ENCODE measurements at places on chromosomes 7 and 10.

DNA sequence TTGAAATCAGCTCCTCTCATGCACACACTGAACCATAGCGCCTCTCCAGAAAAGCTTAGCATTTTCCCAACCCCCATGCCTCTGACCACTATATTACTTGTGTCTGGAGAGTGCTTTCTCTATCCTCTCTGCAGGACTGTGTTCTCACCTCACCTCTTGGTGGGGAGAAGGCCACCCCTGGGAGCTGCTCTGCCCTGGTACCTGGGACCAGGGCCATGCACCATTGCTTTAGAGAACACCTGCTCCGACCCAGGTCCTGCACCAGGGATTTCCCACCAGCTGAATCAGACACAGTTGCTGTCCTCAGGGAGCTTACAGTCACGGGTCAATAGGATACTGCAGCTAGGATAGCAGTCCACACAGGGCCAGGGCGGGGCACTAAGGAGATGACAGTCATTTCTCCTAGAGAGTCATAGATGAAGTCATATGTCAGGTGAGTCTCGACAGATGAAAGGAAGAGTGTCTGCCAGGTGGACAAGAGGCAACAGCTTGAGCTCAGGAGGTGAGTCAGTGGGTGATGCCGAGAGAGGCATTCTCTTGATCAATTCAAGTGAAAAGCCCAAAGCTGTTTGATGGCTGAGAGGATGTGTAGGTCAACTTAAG, 619 bp upstream of the LMTK2 start:
- DNase-seq, result no peak

GRCh38 chr10:48608279-48608681, 3.4 kb upstream of the ARHGAP22 start:
- DNase-seq, result peak; percentile 74

DNA sequence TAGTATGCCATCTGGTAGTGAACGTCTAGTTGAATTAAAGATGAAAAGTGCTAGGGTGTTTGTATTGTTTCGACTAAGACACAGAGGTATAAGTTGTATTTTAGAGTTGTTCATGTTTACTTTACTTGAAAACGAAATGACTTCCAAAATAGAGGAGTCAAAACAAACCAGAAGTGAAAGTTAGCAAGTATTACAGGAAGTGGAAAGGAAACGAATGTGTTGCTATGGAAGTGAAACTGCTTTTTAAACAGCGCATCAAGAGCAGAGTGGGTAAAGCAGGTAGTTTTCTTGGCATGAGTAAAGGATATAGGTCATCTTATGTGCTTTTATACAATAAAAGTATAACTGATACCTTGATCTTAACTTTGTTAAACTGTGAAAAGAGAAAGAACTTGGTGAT, 20.0 kb upstream of the GALNTL5 start:
- DNase-seq, result peak; percentile 82

GRCh38 chr10:63227207-63227895, 94.2 kb downstream of the NRBF2 start:
- DNase-seq, result no peak

DNA sequence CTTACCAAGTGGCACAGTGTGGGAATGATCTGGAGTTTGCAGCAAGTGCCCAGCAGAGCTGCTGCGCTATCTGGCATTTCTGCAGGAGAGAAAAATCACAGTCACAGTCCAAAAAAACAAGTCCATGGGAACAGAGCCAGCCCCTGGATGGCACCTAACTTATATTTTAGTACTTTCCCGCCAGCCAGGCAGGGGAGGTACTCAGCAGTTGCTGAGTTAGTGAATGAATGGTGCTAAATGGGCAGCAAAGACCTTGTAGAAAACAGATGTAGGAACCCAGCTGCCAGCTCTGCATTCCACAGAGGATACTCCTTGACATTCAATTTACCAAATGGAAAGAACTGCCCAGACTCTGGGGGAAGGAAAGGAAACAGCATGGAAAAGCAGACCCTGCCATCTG, 54.5 kb downstream of the GSDME start:
- no peak for DNase-seq

- no peak for DNase-seq
These were observed 529.5 kb upstream of the FZD8 start for GRCh38 chr10:36171556-36171952.

- DNase-seq, result no peak
These were observed 23.4 kb upstream of the AKR1C3 start for GRCh38 chr10:5070648-5071410.

DNA sequence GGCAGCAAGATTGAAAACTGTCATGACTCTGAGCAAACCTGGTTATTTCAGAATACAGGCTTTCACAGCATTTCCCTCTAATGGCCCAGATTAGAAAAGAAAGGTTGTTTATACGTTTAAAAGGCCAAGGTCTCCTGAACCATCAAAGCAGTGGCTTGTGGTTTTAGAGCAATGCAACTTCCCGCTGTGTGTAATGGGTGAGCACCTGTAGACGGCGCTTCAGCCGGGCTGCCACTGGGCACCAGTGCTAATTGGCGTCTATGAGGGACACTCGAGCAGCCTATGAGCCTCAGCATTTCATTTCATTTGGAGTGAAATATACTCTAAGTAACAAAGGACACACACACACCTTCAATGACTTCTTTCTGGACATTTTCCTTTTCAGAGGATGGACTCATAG, 671.0 kb upstream of the FZD8 start:
- no peak for DNase-seq

DNA sequence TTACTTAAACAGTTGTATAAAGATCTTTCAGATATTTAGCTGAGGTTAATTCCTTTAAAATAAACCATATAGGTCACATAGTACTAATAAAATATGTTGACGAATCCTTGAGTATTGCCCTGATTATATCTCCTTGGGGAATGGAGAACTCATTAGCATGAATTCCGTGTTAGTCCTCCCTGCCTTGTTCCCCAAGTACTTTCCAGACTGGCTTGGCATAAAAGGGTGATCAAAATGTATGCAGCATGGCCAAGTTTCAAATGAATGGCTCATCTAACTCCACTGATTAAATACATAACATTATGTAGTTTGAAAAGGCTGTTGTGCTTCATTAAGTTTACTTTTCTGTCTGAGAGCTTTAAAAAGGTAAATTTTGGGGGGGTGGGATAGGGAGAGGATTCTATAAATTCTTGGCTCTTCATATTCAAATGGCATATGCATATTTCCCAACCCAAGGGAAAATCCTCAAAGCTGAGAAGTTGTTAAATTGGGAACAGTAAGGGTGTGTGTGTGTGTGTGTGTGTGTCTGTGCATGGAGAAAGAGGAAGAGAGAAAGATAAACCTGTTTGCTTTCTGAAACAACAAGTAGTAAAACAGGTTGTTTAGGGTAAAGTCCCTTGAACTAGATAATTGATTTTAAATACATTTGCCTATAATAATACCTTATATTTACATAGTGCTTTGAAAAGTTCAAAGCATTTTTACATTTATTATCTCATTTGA, 4.8 kb upstream of the ADD3 start:
- DNase-seq, result peak; percentile 25

GRCh38 chr7:44633254-44634186, 27.1 kb downstream of the OGDH start:
- peak; percentile 86 for DNase-seq

DNA sequence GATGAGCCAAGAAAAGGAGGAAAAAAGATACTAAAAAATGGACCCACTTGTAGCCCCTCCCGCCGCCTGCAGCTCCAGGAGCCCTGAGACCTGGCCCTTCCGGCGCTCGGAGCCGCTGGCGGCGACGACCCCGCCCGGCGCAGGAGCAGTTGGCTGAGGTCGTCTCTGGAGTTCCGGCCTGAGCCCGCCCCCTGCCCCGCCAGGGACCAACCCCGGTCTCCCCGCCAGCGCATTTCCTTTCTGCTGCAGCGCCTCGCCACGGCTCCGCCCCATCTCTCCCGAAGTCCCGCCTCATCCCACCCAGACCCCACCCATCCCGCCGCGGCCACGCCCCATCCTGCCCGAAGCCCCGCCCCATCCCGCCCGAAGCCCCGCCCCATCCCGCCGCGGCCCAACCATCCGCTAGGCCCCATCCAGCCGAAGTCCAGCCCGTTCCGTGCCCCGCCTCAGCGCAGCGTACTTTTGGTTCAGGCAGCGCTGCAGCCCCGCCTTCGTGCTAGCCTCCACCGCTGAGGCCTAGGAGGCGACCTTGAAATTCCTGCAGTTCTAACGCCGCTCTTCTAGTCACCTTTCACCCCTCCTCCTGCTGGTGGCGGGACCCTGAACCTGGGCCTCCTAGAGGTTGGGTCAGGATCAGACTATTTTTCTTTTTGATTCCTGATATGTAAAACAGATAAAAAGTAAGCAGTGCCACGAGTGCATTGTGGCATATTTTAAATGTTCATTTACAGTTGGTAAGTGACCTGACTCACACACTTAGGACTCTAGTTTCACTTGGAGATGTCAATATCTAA, at the start of gene STN1:
STN1 (minus strand) TSS at position 132 of the 794 bp plus-strand sequence. CDS start 590 bp downstream, outside the sequence.
- peak; percentile 96 for DNase-seq

DNA sequence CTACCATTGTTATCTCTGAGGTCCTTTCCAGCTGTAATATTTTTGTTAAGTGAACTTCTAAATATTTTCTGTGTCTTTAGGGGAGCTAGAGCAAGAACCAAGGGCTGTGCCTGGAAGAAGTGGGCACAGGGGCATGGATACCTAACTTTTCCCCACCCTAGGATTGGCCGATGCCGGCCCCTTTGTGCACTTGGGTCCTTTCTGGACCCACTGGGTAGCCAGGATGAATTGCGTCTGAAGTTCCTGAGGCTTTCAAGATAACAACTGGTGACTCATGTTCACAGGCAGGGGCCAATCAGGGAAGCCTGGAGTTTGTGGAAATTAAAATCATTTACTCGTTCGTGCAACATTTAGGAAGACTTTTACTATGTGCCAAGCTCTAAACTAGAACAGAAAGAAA, 758 bp downstream of the DPCD start:
- no peak for DNase-seq

GRCh38 chr7:132102942-132103341, 473.3 kb downstream of the PLXNA4 start:
- DNase-seq, result no peak

DNA sequence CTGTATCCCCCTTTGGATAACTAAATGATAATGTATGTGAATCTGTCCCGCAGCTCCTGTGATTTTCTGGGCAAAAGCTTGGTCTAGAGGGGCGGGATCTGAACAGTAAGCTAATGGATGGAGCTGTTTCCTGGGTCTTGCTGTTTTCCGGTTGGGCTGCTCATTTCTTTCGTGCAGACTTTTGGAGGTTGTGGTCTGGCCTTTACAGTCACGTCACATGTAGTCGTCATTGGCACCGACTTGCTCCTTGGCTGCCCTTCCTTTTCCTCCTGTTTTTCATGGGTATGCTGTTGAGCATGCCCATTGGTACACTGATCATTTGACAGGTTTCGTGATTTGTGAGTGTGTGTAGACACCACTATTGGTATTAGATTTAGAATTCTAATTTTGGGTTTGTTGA, 2.0 kb downstream of the FBH1 start:
- DNase-seq, result no peak

GRCh38 chr7:8070451-8071180, 102.0 kb downstream of the GLCCI1 start:
- no peak for DNase-seq

GRCh38 chr10:34615770-34616169, 199.3 kb downstream of the PARD3 start:
- DNase-seq, result no peak

DNA sequence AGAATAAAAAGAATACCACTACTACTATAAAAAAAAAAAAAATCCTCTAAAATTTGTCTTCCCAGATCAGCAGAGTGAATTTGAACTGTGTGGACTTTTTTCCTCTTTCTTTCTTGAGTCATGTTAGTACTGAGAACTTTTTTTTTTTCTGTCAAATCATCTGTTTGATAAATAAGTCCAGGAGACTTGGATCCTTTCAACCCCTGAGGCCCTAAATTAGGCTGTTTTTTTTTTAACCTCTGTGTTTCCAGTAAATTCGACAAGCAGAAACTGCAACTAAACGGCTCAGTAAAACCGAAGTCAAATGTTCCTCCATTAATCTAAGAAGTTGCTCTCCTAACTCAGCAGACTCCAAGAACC, 2.7 kb downstream of the MAP3K8 start:
- DNase-seq, result no peak

- DNase-seq, result no peak
These were observed 80.2 kb downstream of the PRTFDC1 start for GRCh38 chr10:24872049-24872789.

DNA sequence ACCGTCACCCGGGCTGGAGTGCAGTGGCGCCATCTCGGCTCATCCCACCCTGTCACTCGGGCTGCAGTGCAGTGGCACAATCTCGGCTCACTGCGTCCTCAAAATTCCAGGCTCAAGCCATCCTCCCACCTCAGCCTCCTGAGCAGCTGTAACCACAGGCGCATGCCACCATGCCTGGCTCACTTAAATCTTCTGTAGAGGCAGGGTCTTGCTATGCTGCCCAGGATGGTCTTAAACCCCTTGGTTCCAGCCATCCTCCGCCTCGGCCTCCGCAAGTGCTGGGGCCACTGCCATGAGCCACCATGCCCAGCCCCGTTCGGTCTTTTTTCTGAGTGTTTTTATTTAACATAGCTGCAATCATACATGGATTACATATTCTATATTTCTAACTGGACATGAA, 30.6 kb downstream of the ZFAND2A start:
- DNase-seq, result no peak

- no peak for DNase-seq
These were observed 116.9 kb downstream of the CPEB3 start for GRCh38 chr10:92173996-92174395.

DNA sequence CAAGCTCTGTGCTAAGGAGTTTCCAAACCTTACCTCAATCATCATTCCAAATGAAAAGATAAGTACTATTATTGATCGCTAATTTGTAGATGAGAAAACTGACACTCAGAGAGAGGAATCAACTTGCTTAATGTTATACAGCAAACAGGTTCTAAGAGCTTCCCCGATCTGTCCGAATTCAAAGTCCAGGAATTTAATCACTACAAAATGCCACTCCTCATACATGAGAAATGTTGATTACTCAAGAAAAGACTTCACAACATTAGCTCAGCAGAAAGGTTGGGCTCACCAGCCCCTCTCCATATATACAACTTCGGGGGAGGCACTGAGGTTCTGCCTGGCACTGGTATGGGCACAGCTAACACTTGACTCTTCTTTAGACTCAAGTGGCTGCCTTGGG, 80.7 kb downstream of the SLC16A9 start:
- DNase-seq, result no peak

DNA sequence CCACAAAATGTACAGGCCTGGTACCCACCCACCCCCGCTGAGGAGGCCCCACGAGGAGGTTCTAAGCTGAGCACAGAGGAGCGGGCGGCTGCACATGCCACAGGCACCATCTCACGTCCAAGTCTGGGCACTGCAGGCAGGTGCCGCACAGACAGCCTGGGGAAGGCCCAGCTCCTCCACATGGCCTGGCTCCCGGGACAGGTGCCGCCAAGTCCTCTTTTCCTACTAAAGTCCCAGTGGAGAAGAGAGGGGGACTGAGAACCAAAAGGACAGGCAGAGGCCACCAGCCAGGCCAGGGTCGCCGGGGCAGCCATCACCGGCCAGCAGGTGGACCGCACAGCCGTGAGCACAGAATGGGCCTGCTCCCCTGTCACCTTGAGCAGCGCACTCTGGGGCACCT, 91.1 kb downstream of the MAD1L1 start:
- no peak for DNase-seq

GRCh38 chr10:117480097-117480496, 62.4 kb upstream of the EMX2 start:
- DNase-seq, result no peak
